ENCODE measurements at places on chromosomes 4 and X.

- peak; percentile 35 for ATAC-seq
Measured at GRCh38 chr4:121800638-121800960, 524 bp upstream of the EXOSC9 start.

DNA sequence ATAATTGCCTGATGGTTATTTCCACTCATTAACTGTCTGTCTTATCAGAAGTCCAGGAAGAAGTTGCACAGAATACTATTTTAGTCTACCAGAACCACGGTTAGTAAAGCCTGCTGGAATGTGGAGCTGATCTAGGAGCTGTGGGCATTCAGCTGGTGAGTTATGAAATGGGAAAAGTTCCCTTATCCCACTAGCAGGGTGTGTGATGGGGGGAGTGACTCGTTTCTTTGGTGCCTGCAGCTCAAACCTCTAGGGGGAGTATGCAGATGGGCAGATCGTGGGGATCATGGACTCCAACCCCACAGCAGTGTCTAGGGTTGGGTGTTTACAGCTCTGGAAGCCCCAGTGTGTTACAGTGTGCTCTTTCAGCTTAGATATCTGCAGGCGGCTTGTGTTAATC lies 305.7 kb upstream of the BOD1L1 start:
- no peak for ATAC-seq

- peak; percentile 44 for ATAC-seq
Measured at GRCh38 chr4:102868153-102868780, 525 bp upstream of the CISD2 start.

- ATAC-seq, result no peak
Measured at GRCh38 chr4:52143815-52144214, 92.7 kb downstream of the SPATA18 start.

- no peak for ATAC-seq
Measured at GRCh38 chrX:21838937-21839333, 482 bp upstream of the MBTPS2 start.

GRCh38 chr4:184420881-184421416 lies 53.4 kb downstream of the IRF2 start:
- ATAC-seq, result no peak

DNA sequence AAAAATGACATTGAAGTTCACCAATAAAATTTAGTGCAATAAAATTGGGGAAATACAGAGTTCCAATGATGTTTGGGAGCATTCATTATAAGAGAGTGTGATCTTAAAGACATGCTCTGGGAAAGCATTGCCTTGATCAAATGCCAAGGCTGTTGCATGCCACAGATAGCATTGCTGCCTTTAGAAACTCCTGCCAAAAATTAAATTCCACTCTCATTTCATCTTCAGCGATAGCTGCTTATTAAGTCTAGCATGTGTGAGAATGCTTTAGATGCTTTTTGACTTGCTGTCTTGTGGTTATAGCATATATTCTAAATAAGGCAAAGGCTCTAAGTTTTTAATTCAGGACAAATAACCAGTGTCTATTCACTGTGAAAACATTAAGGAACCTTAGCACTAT lies 49.3 kb downstream of the NPNT start:
- ATAC-seq, result no peak

GRCh38 chrX:48472851-48473703 lies 2.9 kb upstream of the FTSJ1 start:
- no peak for ATAC-seq

GRCh38 chr4:185847352-185848097 lies 35.5 kb upstream of the SORBS2 start:
- ATAC-seq, result peak; percentile 47

DNA sequence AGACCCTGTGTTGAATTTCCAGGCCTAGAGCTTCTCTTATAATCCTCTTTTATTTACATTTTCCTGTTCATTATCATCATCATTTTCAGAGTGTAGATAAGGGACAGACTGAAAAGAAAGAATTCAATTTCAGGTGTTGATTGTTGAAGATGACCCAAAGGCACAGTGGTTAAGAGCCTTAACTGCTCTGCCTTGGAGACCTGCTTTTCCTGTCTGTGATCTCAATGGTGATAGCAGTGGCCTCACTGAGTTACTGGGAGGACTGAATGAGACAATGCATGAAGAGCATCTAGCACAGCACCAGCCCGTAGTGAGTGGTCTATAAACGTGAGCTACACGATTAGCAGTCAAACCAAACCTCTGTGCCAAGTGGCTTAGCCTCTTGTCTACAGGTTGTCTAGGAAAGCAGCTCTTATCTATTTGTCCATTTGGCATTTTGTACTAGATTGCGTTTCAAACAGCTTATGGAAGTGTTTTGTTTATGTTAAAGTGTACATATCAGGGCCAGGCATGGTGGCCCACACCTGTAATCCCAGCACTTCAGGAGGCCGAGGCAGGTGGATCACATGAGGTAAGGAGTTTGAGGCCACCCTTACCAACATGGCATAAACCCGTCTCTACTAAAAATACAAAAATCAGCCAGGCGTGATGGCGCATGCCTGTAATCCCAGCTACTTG lies 41.5 kb downstream of the SETD7 start:
- ATAC-seq, result no peak

DNA sequence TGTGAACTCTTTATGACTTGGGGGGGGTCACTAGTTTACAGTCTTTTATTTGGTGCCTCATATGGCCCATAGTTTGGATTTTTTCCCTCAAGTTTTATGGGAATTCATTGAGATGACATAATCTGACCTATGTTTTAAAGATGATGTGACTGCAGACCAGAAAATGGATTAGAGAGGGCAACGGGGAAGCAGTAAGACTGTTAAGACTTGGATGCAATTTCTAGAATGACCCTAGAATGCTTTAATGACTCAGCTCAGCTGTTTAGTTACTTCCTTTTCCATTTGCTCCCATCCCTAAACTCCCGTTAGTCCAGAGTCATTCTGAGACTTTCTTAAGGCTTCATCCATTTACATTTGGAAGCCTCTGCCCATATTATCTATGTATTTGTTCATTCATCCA lies 59.9 kb upstream of the PDGFRA start:
- ATAC-seq, result no peak

- ATAC-seq, result no peak
Measured at GRCh38 chr4:112523008-112523721, 7.2 kb upstream of the NEUROG2 start.

DNA sequence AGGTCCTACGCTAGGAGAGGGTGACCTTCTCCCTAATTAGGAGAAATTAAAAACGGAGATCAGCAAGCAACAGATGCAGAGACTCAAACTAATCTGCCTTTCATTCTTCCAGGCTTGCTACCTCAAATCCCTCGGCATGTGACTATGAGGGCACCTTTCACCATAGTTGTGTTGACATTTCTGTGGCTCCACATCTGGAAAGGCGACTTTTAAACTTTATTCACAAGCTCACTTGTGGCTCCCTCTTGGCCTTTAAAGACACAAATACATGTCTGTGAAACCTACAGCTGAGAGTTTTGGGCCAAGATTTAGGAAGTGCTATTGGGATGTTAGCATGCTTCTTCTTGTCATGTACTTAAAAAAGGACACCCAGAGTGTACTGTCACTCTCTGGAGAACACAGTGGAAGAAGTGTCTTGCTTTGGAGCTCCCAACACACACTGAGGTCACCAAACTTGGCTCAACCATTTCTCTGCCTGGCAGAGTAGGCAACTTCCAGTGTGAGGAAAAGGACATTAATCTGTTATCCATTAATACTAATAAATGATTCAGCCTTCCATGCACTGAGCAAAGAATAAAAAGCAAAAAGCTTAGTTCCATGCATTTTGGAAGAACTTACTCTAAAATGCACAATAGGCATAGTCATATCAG lies 60.1 kb downstream of the LDB2 start:
- ATAC-seq, result no peak

- no peak for ATAC-seq
Measured at GRCh38 chrX:136765821-136766356, 14.8 kb downstream of the ARHGEF6 start.

Data from gastroesophageal sphincter (tissue), 4 donors.